Left renal cortex interstitium (tissue), 4 donors: ENCODE measurements at places on chromosomes 7 and 10. TPM values are rescaled to one million over a fixed set of nuclear protein-coding genes. Genes with fewer than 3 reads are reported as not detected.

KEL gene
- 2.8 TPM for polyA plus RNA-seq

H2BK1 gene
- polyA plus RNA-seq = not detected

LDB1 gene
- 127 TPM for polyA plus RNA-seq

DNA sequence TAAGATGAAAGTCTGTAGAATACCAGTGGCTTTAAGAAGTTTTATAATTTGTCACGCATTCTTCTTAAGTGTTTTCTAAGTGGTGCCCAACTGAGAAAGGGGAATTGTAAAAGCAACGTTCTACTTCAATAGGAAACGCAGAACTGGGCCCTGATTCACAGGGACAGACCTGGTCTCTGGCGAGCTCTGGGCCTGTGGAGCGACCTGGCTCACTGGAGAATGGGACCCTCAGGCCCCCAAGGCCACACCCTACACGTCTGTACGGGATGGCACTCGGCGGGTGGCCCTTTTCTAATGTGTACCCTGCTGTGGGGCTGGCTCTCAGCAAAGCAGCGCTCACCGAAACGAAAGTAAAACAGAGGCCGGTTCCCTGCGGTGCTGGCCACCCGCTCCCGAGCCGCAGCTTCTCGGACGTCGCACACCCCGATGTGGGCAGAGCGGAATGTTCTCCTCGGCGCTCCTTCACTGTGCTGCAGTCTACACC lies 205.0 kb downstream of the DIP2C start:
- no peak for DNase-seq

- DNase-seq = no peak
Observed at GRCh38 chr7:125278318-125278717, 348.7 kb upstream of the POT1 start.

DNA sequence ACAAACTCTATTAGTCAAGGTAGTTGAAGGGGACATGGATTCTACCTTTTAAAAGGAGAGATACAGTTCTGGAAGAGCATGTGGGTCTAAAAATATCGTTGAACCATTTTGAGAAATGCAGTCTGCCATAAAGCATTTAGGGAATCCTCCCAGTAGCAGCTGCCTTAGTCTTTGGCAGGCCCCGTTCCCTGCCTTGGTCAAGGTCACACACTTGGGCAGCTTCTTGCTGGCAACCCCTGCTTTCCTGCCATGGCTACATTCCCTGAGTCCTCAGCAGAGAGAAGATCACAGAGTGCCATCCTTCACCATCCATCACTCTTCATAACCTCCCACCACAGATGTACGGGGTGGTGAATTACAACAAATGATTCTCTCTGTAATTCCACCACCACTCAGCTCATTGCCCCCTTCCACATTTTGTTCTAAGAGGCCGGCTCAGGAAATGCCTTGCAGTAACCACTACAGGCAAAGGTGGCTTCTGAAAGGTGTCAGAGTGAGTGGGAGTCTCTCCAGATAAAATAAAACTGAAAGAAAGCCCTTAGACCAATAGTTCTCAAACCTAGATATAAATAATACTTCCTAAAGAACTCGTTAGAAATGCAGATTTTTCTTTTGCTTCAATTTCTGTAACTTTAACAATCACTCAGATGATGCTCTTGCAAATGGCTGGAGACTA lies 121.4 kb upstream of the STK17A start:
- DNase-seq = no peak

DNA sequence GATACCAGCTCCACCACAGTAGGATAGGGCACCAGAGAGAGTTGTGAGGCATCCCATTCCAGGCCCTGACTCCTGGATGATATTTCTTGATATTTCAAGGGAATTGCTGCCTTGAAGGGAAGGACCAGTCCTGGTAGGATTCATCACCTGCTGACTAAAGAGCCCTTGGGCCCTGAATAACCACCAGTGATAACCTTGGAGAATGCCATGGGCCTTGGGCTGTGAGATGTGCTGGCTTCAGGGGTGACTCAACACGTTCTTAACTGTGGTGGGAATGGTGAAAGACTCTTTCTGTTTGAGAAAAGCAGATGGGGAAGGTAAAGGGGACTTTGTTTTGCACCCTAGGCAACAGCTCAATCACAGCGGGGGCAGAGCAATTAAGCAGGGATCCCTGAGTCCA lies 21.4 kb upstream of the ASZ1 start:
- DNase-seq = no peak

DNA sequence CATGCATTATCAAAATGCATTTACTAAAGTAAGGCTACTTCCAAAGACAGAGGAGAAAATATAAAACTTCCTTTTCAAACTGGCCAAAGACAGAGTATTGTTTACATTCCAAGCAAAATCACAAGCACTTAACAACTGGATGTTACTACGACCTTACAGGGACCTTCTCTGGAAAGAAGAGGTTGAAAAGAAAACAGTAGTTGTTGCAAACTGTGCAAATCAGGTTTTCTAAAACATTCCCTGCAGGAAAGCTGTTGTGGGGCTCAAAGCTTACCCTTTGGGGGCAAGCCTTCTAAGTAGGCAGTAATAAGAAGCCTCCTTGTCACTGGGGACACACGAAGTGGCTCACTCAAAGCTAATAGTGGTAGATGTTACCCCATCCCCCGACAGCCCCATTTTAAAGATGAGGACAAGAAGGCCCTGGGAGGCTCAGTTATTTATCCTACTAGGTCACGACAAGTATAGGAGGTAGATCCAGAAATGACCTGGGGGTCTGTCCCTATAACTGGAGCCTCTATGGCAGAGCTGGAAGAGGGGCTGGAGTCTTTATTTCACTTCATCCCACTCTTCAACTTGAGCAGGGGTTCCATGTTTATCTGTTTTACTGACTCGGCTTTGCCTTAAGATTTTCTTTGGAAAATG lies 46.6 kb downstream of the ATXN7L1 start:
- no peak for DNase-seq

GRCh38 chr7:6637544-6638229 lies 569 bp downstream of the ZNF316 start:
- no peak for DNase-seq

- no peak for DNase-seq
Observed at GRCh38 chr10:28743576-28743975, 66.3 kb downstream of the BAMBI start.

GRCh38 chr7:87447116-87447635 lies 28.3 kb downstream of the ABCB4 start:
- DNase-seq = no peak

GRCh38 chr7:152709287-152710152 lies 33.6 kb upstream of the XRCC2 start:
- no peak for DNase-seq

GRCh38 chr10:13019280-13019679 lies 17.8 kb upstream of the CCDC3 start:
- no peak for DNase-seq

DNA sequence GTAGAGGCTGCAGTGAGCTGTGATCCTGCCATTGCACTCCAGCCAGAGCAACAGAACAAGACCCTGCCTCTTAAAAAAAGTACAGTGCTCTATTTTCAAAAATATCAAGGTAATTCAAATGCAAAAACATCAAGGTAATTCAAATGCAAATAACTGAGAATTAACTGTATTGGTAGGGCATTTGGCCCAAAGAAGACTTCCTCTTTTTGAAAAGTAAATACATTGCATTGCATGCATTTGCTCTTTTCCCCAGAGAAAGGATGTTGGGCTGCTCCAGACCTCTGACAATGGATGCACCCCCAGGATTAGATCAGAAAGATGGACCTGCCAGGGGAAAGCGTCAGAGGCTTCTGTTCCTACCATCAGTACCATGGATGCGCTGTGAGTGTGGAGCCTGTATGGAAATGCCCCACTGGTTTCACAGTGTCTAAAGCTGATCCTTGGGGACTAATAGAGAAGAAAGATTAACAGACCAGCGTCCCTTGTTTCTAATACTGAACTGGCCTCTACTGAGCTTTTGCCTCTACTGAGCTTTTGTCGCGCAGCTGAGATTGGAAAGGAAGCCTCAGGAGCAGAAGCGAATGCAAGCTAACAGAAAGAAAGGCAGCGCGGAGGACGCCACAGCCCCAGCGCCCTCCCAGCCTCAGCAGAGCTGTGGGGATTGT lies 93.5 kb upstream of the LYZL2 start:
- no peak for DNase-seq

GRCh38 chr10:110373059-110373458 lies 68.3 kb upstream of the SMNDC1 start:
- no peak for DNase-seq

DNA sequence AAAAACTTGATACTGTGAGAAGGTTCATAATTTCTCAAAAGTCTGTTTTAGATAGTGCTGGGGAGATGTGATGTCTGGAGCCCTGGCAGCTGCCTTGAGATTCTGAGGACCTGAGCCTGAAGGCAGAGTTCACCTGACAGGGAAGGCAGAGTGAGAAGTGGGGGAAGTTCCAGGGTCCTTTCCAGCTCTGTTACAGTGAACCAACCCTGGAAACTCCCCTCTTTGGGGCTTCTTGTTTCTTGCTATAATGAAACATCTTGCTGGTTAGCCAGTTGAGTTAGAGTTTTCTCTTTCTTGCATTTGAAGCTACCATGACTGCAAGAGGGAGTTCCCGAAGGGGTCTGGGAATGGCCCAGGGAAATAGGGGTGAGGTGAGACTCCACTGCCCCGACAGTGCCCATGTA lies 158.9 kb upstream of the TNRC18 start:
- no peak for DNase-seq
